ENCODE measurements at places on chromosomes 1 and 21.

DNA sequence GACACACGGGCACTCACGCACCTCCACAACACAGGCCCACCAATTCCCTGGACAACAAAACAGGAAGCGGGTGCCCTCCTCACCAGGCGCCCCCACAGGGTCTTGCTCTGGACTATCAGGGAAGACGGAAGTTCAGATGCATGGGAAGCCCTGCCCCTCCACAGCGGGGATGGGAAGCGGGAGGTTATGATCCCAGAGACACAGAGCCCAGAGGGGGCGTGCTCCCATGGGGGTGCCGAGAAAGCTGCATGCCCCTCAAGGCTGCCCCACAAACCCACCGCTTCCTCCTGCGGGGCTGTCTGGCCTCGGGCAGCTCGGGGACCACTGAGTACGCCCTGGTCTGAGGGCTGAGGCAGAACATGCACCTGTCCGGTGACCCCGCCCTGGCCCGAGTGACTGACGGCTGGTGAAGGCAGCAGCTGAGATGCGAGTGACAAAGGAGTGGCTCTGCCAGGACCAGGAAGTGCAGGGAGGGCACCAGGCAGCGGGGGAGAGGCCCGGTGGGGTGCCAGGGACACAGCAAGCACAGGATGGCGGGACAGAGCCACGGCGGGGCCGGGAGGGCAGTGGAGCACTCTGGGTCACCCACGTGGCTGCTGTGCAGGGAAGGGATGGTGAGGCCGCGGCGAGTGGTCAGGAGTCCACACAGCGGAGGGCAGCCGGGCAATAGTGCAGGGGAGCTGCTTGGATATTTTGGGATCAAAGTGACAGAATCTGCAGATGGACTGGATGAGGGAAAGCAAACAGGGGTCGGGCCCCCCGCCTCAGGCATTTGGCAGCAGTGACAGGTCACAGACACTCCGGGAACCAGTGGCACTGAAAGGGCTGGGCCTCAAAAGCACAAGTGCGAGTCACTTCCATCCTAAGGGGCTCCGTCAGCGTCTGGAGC lies 18.6 kb downstream of the NADK start:
- H3K36me3 ChIP-seq, result peaks cover 48% of the 10 kb centered on the region
- no peak for DNase-seq
- H3K4me1 ChIP-seq, result peaks cover 14% of the 10 kb centered on the region
- peak overlapping the region; percentile 59 for H3K27ac ChIP-seq
- H3K4me3 ChIP-seq, result no peak overlapping the region

- H3K36me3 ChIP-seq, result peaks cover 55% of the 10 kb centered on the region
- H3K4me1 ChIP-seq, result no peaks in the 10 kb centered on the region
- H3K27me3 ChIP-seq, result no peaks in the 10 kb centered on the region
- no peak for DNase-seq
- no peak overlapping the region for H3K27ac ChIP-seq
Measured at GRCh38 chr1:178019622-178020021, 49.8 kb upstream of the SEC16B start.

DNA sequence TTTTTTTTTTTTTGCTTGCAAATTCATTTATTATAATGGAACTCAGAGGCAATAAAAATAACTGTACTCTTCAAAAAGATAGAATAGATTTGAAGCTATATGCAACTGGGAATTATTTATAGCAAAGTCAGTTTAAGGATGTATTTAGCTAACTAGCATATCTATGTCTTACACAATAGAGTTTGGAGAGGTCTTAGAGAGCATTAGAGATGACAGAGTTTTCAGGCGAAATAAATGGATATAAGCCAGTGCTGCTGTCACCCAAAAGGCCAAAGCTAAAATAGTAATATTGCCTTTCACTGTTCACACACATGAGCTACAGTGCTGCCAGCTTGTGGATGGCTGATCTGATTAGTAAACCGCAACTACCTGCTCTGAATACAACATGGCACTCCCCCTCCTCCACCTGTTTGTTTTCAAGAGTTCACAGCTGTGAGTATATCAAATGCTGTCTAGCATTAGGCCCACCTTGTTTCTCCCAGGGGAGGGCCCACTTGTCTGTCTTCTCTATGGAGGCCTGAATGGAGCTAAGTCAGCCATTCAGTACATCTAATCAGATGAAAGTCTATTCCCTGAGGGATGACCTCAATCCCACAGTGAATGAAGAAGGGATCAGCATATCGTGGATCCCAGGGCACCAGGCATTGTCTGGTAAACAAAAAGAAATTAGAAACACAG lies 25.2 kb upstream of the SSX2IP start:
- no peaks in the 10 kb centered on the region for H3K36me3 ChIP-seq
- H3K4me1 ChIP-seq, result peaks cover 6% of the 10 kb centered on the region
- no peak overlapping the region for H3K4me3 ChIP-seq
- DNase-seq, result no peak
- no peaks in the 10 kb centered on the region for H3K27me3 ChIP-seq
- no peak overlapping the region for H3K27ac ChIP-seq

DNA sequence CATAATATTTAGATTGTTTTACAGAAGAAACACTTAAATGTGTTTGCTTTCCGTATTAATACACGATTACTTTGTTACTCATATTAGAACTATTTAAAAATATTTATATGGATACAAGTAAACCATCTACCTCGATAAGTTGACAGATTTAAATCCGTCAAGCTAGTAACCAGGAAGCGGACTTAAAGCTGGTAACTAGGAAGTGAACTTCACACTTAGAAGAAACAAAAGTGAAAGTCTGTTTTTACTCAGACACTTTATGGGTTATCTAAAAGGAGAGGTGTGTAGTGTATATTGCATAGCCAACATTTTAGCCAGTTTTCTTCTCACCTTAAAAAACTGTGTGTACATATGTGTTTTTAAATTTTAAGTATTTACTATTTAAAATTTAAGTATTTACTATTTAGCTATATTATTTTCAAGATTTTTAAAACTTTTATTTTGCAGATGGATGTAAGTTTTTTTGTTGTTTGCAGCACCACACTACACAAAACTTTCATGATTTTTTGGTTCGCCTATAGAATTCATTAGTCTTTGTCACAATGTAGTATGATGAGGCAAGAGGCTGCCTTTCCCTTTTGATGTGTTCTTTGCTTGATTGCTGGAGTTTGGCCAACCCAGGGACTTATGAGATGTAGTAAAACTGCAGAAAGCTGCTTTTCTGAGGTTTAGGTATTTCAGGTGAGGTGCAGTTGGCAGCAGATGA lies 2.7 kb downstream of the USP25 start:
- H3K27me3 ChIP-seq, result no peaks in the 10 kb centered on the region
- H3K4me3 ChIP-seq, result peak overlapping the region; percentile 72
- no peak for DNase-seq
- H3K36me3 ChIP-seq, result no peaks in the 10 kb centered on the region
- no peak overlapping the region for H3K27ac ChIP-seq
- H3K4me1 ChIP-seq, result peaks cover 4% of the 10 kb centered on the region

DNA sequence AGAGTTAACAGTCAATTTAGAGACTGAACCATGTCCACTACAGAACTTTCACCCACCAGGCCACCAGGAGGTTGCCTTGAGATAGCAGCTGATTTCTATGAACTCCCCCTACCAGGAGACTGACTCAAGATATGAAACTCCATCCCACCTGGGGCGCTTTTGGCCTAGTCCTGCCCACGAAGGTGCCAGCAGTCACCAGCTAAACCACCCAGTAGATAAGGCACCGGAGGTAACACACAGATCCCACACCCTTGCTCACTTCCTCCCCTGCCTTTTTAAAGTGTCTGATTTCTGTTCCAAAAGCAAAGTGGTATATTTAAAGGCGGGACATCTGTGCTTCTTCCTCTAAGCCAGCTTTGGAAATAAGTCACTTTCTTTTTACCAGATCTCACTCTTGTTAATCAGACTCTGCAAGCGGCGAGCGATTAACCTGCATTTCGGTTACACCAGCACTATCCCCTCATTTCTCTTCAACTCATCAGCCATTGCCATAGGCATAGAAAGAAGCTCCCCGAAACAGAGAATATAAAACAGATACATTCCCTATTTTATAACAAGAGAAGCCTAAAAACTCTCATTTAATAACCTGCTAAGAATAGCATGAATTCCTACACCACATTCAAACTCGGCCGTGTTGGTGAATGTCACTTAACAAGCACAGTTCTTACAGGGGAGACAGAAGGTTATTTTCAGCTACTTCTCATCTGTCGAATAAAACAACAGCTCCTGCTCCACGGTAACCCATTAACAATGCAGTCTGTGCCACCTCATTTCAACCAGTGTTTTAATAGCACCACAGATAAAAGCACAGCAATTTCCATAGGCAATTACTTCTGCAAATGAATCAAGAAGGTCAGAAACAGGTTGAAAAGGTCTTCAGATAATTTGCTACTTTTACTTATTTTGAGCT lies 318.1 kb downstream of the KCNH1 start:
- no peaks in the 10 kb centered on the region for H3K4me1 ChIP-seq
- H3K4me3 ChIP-seq, result no peak overlapping the region
- no peak for DNase-seq
- no peak overlapping the region for H3K27ac ChIP-seq

GRCh38 chr1:62476525-62477219 lies 39.8 kb downstream of the USP1 start:
- H3K36me3 ChIP-seq, result peaks cover 70% of the 10 kb centered on the region
- H3K27ac ChIP-seq, result no peak overlapping the region
- no peak for DNase-seq
- no peaks in the 10 kb centered on the region for H3K4me1 ChIP-seq
- no peak overlapping the region for H3K4me3 ChIP-seq
- no peaks in the 10 kb centered on the region for H3K27me3 ChIP-seq

DNA sequence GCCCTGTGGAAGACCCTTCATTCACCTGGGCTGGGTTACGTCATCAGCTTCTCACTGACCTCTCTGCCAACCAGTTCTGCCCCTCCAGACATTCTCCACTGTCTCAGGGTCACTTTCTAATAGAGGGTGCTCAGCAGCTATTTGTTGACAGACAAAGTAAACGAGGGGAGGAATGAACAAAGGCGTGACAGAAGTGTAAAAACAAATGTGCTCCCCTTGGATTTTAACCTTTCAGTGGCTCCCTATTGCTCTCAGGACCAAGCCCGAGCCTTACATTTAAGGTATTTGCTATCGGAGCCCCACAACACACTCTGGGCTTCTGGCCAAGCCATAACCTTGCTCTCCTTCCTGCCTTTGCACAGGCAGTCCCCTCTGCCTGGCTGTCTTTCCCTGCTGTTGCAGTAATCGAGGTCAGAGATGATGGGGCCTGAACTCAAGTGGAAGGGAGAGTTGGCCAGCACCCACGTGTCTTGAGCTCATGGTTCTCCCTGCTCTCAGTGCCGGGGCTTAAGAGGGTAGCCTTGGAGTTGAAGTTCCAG lies 9.3 kb upstream of the MARCKSL1 start:
- H3K4me1 ChIP-seq, result no peaks in the 10 kb centered on the region
- no peak overlapping the region for H3K4me3 ChIP-seq
- H3K27ac ChIP-seq, result no peak overlapping the region
- no peaks in the 10 kb centered on the region for H3K36me3 ChIP-seq
- DNase-seq, result no peak

GRCh38 chr1:206579747-206580437 lies 32.4 kb downstream of the EIF2D start:
- H3K36me3 ChIP-seq, result no peaks in the 10 kb centered on the region
- DNase-seq, result peak; percentile 52
- H3K27me3 ChIP-seq, result no peaks in the 10 kb centered on the region
- H3K27ac ChIP-seq, result peak overlapping the region; percentile 58

DNA sequence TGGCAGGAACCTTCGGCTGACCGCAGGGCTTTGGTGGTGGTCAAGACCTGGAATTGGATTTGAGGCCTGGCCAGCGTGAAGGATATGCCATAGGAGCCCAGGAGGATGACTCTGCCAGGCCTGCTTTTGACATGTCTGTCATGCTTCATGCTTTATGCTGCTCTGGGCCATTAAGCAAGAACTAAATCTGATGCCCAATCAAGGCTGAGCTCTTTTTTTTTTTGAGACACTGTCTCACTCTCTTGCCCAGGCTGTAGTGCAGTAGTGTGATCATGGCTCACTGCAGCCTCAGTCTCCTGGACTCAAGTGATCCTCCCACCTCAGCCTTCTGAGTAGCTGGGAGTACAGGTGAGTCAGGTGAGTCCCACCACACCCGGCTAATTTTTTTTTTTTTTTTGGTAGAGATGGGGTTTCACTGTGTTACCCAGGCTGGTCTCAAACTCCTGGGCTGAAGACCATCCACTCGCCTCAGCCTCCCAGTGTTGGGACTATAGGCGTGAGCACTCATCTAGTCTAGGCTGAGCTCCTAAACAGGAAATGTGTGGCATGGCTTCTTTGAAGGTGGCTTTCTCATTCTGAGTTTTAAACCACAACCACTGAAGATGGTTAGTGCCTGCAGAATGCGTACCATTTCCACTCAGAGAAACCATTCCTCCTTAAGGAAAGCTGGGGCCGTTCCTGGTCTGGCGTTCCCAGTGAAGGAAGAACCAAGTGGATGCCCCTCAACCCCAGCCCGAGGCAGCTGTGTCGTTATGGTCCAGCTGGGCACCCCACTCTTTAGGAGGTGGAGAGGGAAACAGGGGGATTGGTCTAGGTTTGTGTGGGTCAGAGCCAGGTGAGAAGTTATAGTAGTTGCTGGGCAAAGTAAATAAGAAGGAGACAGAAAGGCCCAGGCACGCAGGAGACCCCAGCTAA lies 34.2 kb upstream of the ATP5PO start:
- H3K4me3 ChIP-seq, result no peak overlapping the region
- H3K36me3 ChIP-seq, result no peaks in the 10 kb centered on the region
- no peak for DNase-seq
- H3K4me1 ChIP-seq, result peaks cover 31% of the 10 kb centered on the region

DNA sequence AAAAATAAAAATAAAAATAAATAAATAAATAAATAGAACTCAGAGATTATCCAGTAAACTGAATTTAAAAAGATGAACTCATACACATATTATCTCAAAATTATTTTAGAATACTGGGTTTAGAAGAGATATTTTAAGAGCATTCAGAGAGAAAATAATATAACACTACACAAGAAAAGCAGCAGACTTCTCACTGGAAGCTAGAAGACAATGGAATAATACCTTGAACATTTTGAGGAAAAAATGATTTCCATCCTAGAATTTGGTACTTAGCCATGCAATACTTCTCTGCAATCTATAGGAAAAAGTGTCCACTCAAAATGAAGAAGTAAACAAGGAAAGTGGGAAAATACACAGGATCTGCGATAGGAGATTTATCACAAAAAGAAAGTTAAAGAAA lies 24.2 kb downstream of the TRMT1L start:
- peaks cover 88% of the 10 kb centered on the region for H3K36me3 ChIP-seq
- DNase-seq, result no peak
- H3K4me1 ChIP-seq, result no peaks in the 10 kb centered on the region
- H3K27ac ChIP-seq, result no peak overlapping the region

DNA sequence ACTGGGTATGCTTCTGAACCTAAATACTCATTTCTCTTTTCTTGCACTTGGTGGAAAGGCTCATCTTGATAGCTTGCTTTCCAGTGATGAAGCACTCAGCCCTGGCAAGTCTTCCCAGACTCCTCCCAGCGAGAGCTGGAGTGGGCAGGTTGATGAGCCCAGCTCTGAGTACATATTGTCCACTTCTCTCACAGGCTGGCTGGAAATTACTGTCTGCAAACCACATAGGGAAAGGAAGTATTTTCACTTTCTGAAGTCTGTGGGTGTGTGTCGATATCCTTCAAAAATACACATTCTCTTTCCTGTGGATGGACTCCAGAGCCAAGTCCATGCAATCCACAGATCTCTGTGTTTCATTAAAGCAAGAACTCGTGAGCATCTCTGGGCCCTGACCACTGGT lies 38.7 kb upstream of the CNTN2 start:
- no peak overlapping the region for H3K27ac ChIP-seq
- H3K36me3 ChIP-seq, result no peaks in the 10 kb centered on the region
- H3K27me3 ChIP-seq, result no peaks in the 10 kb centered on the region
- H3K4me3 ChIP-seq, result no peak overlapping the region
- no peak for DNase-seq

Measured in esophagus squamous epithelium (tissue), 5 donors.